ENCODE measurements at places on chromosomes 16 and 17.

DNA sequence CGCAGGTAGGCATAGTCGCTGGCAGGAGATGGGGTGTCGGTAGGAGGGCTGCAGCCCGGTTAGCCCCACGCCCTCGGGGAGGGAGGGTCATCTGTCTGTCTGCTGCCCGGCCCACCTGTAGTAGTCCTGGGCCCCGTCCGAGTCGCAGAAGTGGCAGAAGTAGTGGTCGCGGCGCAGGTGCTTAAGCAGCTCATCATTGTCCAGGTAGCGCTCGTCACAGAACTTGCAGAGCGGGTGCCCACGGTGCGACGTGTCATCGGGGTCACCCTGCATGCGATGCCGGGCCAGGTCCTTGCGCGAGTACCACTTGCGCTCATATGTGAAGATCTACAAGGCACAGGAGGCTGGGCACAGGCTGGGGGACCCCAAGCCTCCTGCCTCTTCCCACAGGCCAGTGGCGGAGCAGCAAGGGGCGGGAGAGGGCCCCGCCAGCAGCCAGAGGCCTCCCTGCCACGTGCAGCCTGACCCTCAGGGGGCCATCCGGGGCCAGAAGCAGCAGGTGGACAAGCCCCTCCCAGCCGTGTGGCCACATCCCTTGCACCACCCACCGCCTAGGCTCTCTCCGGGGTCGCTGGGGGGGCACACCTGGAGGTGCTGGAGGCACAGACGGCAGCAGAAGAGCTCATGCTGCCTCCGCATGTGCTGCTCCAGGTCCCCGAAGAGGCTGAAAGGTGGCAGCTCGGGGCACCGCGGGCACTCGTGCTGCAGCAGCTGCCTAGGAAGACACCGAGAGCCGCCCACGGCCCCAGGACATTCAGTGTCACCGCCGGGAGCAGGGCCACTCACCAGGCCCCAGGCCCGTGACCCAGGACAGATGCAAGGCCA is 7.0 kb downstream of the ZNF598 start:
- no peak for DNase-seq

DNA sequence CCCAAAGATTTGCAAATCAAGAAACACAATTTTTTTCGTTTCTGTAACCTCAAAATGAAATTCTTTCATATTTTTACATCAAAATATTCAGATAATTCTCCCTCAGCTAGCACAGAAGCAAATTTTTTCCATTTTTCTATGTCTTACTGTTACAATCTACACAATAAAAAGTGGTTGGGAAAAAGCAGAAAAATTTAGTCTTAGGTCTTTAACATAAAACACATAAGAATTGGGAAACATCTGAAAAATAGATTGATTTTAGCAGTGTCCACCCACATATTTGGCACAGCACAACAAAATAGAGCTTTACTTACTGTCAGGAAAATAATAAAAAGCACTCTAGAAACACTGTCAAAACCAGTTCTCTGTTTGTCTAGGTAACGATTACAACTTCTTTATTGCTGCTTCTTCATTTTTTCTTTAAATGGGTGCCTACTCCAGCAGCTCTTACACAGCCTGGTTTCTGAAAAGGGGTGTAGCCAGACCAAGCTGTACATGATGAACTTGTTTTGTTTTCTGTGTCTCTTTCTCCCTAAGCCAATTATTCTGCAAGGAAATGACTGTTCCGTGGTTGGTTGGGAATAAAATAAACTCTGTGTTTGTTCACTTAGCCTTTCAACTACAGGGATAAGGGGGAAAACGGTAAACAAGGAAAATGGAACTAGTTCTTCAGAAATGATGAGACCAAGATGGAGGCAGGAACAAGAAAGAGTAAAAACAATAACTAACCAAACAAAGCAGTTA is at the start of gene ABCA6:
Gene ABCA6, minus strand, starts transcription at position 465 of the 744 bp plus-strand sequence. CDS start 1,192 bp downstream, outside the sequence.
- DNase-seq, result no peak

DNA sequence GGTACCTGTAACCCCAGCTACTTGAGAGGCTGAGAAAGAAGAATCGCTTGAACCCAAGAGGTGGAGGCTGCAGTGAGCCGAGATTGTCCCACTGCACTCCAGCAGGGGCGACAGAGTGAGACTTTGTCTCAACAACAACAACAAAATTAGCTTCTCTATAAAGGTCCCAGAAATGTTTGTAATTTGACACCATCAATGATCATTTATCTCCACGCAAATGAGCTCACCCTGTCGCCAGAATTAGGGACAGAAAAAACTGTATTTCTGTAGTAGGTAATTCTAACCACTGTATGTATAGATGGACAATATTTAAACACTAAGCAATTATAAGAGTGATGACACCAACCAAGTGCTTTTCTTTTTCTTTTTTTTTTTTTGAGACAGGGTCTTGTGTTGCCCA is 10.7 kb downstream of the C17orf78 start:
- DNase-seq, result no peak

- DNase-seq, result no peak
Measured at GRCh38 chr16:23667355-23667659, 11.4 kb upstream of the PLK1 start.

DNA sequence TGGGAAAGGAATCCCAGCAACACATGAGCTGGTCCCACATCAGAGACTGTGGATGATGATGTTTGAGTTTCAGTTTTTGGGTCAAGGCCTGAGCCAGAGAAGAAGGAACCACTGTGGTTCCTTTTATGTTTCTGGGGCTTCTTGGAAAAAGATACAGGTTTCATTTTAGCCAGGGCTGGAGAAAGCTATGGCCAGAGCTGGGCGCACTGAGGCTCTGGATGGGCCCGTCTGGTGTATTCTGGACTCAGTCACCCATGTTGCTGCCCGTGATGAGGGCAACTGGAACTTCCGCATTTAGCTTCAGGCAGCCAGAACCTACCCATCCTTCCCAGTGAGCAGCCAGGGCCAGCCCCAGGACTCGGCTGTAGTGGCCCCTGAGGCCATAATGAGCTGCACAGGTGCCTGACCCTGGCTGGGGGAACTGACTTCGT is 15.0 kb upstream of the PITPNA start:
- DNase-seq, result no peak

DNA sequence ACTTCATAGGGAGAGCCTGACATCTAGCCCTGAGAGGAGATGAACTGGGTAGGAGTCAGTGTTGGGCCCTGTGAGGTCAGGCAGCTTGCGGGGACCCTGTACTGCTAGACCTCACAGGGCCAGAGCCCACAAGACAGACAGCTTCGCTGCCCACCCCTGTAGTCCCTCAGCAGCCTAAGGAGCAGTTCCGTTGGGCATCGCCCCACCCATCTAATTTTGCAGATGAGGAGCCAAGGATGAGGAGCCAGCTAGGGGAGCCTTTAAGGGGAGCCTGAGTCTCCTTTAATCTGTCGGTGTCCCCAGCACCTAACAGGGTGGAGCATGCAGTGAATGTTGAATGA is 755 bp upstream of the TUFM start:
- DNase-seq, result no peak

GRCh38 chr17:2946144-2946543 is 117.3 kb downstream of the OR1D5 start:
- DNase-seq, result no peak

- no peak for DNase-seq
Measured at GRCh38 chr16:6216836-6217235, 1115.8 kb upstream of the RBFOX1 start.

DNA sequence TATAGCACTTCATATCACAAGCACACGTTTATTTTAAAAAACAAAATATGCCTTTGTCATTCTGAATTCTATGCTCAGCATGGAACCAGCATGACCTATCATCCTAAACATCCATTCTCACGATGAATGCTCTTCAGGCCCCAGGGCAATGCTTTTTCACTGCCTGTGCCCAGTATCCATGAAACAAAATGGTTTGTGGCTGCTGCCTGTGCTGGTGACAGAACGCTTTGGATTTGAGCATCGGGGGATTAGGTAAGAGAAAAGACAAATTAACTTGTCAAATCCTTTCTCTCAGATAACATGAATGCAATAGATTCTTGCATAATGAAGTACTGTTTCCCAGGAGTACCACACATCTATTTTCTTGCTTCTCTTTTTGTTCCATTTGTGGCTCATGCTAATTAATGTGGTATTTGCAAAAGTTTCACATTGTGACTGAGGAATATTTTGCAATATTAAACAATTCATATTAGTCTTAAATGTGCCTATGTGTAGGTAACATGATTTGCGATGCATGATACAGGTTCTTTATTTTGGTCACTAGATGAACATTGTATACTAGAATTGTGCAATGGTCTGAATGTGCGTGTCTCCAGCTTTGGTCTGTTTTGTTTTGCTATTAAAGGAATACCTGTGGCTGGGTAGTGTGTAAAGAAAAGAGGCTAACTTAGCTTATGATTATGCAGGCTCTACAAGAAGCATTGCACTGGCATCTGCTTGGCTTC is 25.8 kb upstream of the SRSF1 start:
- no peak for DNase-seq

Data from GOT3 (cell line).